NCI-H187 treated with DMSO at 0.1 percent for 48 hours (cell line): ENCODE measurements at places on chromosomes 6 and 20.

- no peak for DNase-seq
Observed at GRCh38 chr6:30880698-30881252, 3.5 kb upstream of the DDR1 start.

GRCh38 chr6:112877134-112878100 is 530.3 kb downstream of the RFPL4B start:
- DNase-seq: no peak

- DNase-seq: no peak
Observed at GRCh38 chr6:73032586-73032985, 192.7 kb downstream of the KHDC1L start.

- no peak for DNase-seq
Observed at GRCh38 chr20:33812152-33812849, 1.2 kb downstream of the CHMP4B start.

DNA sequence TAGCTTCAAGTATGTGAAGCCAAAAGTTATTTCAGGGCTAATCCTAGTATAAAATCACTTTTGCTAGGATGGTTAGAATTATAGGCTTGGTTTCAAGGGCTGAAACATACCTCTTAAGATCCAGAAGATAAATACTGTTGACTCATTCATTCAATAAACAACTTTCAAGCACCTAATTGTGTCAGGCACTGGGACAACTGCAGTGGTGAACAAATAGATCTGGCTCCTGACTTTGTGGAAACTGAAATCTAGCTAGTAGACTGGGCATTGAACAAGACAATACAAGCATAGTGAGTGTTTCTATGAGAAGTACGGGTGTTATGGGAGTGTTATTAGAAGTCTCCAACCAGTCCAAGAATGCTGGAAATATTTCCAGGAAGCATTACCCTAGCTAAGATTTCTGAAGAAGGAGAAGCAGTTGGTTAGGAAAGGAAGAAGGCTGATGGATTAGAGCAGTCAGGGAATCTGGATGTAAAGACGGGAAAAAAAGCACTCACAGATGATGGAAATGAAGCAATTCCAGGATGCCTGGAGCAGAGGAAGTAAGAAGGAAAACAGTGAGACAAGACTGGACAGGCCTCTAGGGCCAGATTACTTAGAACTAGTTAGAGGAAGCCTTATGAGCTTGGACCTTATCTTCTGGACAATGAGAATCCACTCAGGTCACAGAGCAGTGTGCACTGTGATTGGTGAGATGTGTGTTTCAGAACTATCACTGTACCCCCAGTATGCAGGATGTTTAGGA is 132.6 kb upstream of the RAB32 start:
- DNase-seq: no peak

- DNase-seq: no peak
Observed at GRCh38 chr20:50190251-50191064, at the start of gene CEBPB. Gene CEBPB, plus strand, starts transcription at chr20:50190830. Its CDS starts 204 bp downstream, at chr20:50191034.

GRCh38 chr6:24880451-24880850 is 55.3 kb downstream of the RIPOR2 start:
- no peak for DNase-seq

DNA sequence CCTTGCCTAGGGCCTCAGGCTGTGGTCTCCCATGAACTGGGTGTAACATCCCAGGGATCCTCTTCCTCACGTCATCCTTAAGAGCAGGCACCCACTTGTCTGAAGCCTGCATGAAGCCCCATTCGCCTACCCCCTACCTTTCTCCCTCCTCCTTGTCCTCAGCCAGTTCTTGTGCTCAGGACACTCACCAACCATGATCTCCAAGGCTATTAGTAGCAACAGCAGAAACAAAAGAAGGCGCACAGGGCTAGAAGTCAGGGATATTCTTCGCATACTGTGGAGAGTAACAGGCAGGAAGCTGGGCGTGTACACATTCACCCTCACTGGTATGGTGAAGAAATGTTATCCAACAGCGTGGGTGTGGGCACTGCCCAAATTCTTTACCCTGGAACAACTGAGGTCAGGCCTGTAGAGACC is 7.3 kb downstream of the RAET1E start:
- DNase-seq: no peak

- DNase-seq: no peak
Observed at GRCh38 chr20:35607003-35607735, 8.5 kb upstream of the SPAG4 start.

GRCh38 chr6:112221561-112221960 is 32.8 kb downstream of the LAMA4 start:
- DNase-seq: no peak
